Occipital lobe (tissue), 3 donors: ENCODE measurements at places on chromosomes 11 and 22. TPM values are rescaled to one million over a fixed set of nuclear protein-coding genes. Genes with fewer than 3 reads are reported as not detected.

Gene CCDC73
- not detected for total RNA-seq

Gene MYRF
- 0.94 TPM for total RNA-seq

Gene DBX1
- not detected for total RNA-seq

Gene GAB4
- total RNA-seq: not detected

Gene GRAP2
- 2.7 TPM for total RNA-seq

Gene GRM5
- 175 TPM for total RNA-seq

Gene SCGB1D2
- not detected for total RNA-seq

Gene TEX54
- total RNA-seq: not detected

Gene LRRC56
- 1.1 TPM for total RNA-seq

Gene LMO2
- total RNA-seq: 18.4 TPM

Gene TYR
- total RNA-seq: not detected

Gene KCNJ4
- total RNA-seq: 9.7 TPM

Gene ME3
- total RNA-seq: 99.0 TPM

Gene GRAMD1B
- total RNA-seq: 59.9 TPM

Gene CYP2D6
- total RNA-seq: 1.7 TPM

Gene KRTAP5-9
- not detected for total RNA-seq

Gene CHCHD10
- 3.4 TPM for total RNA-seq

Gene C11orf87
- 29.8 TPM for total RNA-seq

Gene IGLL5
- total RNA-seq: not detected

Gene PTPRCAP
- not detected for total RNA-seq

Gene SLC37A4
- total RNA-seq: 9.5 TPM

Gene PATE4
- total RNA-seq: not detected

Gene OR5P2
- total RNA-seq: not detected
